ENCODE measurements at places on chromosomes 11 and 22.

GRCh38 chr11:71279916-71280645, 27.7 kb upstream of the SHANK2 start:
- no peak for DNase-seq

DNA sequence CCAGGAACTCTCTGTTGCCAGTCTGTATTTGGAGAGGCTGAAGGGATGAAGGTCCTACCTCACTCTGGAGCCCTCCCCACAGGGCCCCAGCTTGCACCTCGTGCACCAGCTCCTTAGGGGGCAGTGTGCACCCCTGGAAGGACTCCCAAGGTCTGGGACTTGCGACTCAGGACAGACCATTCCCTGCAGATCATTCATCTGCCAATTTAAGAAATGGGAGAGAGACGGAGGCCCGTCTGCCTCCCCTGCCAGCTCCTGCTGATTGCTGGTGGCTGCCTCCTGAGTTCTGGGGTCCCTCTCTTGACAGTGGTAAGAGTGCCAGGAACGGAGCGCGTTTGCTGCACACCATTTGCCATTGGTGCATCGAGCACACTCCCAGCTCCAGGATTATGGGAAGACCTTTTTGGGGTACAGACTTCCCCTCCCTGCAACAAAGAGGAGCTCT, 27.4 kb upstream of the MALAT1 start:
- DNase-seq = no peak

DNA sequence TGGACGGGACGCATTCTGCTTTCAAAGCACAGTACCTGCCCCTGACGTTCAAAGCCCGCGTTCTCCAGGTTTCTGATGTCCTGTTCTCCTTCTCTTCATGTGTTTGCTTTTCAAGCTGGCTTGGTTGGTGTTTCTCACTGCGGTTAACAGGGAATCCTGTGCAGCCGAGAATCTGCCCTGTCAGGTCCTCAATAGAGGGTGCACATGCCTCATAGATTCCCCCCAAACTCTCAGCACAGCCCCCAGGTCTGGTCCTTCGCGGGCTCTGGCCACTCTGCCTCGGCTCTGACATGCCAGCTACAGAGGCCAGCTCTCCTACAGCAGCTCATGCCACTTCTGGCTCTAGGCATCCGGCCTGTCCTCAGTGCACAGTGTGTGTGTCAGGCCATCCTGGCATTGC, 1343.8 kb downstream of the TBC1D22A start:
- no peak for DNase-seq

- no peak for DNase-seq
Observed at GRCh38 chr11:16795146-16795545, 56.7 kb downstream of the C11orf58 start.

GRCh38 chr22:35480627-35481550, 59.7 kb upstream of the RASD2 start:
- DNase-seq = no peak

- DNase-seq = no peak
Observed at GRCh38 chr11:59769111-59769510, 13.9 kb downstream of the STX3 start.

DNA sequence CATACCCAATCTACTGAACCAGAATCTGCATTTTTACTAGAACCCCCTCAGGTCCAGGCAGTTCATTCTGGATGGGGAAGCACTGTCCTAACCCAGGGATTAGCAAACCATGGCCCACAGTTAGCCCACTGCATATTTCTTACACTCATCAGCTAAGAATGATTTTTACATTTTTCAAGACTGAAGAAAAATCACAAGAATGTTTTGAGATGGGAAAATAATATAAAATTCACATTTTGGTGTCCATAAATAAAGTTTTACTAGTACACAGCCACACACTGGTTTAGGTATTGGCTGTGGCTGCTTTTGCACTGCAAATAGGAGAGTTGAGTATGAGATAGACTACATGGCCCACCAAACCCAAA, 59.4 kb downstream of the PPFIBP2 start:
- DNase-seq = no peak

DNA sequence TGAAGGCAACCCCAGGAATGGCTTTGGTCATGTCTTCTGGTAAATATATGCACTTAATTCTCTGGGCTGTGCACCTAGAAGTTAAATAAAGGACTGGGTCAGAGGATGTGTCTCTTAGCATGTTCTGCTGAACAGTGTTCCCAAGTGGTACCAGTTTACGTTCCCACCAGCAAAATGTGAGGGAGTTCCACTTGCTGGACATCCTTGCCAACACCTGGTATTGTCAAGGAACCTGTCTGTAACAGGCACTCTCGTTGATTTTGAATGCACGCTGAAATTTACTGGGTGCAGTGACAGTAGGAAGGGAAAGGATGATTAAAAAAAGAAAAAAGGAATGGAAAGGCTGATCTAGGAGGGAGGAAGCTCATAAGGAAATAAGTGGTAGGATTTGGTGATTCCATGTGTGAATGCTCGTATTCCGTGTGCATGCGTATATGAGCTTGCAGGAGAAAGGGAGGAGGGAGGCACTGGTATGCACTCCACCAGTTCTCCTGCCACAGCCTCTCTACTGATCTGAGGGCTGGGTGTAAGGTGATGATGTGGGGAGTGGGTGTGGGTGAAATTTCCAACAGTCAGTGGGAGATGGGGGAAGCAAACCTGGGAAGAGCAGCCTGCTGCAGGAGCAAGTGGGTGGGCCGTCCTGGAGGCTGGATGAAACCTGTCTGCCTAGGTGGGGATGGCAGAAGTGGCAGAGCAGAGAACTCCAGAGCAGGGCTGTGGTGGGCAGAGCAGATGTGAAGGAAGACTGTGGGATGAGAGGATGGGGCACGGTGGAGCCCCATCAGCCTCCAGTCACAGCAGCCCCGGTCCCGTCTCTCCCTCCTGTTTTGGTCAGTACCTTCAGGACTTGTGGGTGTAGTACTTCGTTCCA, 15.0 kb downstream of the MED15 start:
- DNase-seq = no peak

DNA sequence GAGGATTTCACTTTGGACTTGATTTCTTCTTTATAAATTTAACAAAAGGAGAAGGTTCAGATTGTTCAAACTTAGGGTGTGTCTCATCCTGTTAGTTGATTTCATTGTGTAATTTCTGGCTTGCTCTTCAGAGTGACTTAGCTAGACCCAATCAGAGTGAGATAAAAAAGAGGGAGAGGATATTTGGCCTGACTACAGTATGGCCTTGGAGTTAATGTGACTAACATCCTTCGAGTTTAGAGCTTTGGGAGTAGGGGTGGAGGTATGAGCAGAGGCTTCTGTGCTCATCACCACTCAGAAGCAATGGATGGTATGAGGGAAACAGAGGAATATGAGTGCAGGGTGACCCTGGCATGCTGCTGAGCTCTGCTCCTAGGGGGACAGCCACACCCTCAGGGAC, 114.2 kb downstream of the ME3 start:
- DNase-seq = no peak

DNA sequence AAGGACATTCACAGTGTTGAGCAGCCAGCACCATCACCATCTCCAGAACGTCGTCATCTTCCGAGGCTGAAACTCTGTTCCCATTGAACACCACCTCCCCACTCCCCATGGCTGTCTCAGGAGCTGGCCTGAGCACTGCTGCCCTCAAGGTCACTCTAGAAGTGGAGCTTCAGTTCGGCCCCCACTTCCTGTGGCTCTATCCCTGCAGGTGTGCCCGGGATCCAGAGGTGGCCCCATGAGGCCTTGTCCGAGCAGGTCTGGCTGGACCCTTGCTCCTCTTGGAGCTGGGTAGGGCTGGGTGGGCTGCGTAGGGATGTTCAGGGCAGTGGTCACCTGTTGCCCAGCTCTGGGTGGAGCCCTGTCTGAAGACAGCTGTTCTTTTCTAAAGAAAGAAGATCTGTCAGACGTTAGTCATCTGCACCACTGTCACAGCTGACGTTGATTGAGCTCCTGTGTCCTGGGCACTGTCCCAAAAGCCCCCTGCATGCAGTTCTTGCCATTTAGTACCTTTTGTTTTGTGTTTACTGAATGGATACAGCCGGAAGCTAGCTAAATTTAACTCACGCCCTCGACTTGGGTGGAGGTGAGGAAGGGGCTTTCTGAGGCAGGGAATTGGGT, 75.5 kb upstream of the CLDN5 start:
- DNase-seq = no peak

- DNase-seq = peak; percentile 55
Observed at GRCh38 chr11:92638678-92639077, 330.8 kb upstream of the MTNR1B start.

GRCh38 chr11:45218705-45219104, 67.4 kb downstream of the SYT13 start:
- no peak for DNase-seq

- no peak for DNase-seq
Observed at GRCh38 chr11:102139081-102139498, 28.8 kb downstream of the YAP1 start.

GRCh38 chr11:83523676-83524075, 237.5 kb upstream of the CCDC90B start:
- DNase-seq = no peak

DNA sequence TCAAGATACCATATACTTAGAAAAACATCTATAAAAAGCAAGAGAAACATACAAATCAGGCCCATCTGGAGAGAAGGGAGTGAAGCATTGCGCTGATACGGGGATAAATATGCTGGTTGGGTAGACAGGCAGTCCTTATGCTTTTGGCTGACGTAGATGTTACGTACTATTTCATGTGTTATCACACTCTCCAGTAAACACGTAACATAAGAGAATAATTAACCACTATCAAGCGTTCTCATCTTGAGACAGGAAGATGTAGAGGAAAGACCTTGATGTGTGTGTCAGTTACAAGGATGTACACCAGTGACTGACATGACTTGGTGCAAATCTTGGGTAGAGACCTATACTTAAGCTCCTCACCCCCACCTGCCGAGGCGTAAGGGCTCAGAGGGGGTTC, 86.7 kb upstream of the PRODH start:
- DNase-seq = no peak

GRCh38 chr11:27315836-27316235, 47.2 kb downstream of the CCDC34 start:
- no peak for DNase-seq

DNA sequence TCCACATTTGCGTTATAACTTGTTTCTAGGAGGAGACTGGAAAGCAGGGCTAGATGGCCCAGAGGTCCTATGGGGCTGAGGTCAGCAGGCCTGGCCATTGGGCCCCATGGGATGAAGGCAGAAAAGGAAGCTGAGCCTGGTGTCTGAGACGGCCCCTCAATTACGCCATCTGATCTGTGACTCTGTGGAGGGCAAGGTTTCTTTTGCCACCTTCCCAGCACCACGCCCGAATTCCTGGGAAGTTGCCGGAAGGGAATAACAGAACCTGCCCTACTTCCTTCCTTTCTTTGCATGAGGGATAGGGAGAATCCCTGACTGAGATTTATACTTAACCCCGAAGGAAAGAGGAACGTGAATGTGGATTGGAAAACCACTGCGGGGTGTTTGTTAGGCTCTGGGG, 118.1 kb downstream of the MPPED1 start:
- DNase-seq = no peak

DNA sequence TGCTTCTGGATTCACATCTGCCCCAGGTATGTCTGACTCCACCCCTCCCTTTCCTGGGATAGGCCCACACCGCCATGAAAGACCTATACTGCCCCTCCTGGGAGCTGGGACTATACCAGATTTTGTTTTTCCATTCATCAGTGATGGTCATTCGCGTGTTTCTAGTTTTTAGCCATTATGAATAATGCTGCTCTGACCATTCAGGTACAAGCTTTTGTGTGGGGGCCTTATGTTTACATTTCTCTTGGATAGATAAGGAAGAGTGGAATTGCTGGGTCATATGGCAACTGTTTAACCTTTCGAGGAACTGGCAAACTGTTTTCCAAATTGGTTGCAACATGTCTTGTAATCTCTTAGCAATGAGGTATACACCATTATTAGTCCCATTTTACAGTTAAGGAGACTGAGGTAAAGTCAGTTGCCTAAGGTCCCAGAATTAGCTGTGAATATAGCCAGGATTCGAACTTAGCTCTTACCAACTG, 1.2 kb upstream of the TBC1D10A start:
- DNase-seq = no peak

DNA sequence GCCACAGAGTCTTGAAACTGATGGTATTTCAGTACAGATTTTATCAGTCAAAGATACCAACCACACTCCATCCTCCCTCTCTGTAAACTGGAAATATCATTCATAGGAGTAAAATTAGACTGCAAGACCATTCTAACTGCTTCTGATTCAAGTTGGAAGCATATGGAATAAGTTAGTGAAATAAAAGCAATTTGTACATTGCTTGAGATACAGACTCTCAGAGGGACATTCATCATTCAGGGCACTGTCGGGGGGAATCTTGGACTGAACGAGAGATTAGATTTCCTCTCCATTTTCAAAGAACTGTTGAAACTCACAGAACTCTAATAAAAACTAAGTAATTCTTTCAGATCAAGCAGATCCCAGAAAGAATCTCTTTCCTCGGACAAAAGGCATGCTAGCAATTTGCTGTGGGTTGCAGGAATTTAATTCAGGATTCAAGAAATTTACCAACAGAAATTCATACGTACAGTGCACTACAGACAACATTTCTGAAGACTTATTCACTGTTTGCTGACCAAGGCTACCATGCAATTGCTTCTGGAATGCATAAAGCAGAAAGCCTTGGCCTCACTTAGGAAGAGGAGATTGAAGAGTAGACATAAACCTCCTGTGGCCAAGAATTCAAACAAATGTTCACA, 34.1 kb downstream of the PAMR1 start:
- peak; percentile 19 for DNase-seq

DNA sequence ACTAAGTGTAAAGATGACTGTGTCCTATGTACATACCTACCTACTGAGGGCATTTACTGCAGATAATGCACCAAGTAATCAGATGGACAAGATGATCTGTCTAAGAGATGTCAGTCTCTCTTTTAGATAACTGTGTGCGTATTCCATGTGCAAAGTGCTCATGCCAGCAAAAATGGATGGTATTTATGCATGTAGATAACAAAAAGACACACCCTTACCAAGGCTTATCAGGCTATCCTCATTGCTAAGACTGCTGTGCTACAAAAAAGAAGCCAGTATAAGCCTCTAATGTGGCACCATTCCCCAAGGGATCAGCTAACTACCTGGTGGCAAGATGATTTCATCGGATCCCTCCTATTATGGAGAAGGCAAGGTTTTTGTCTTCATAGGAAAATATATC, 34.3 kb upstream of the CD44 start:
- no peak for DNase-seq
